ENCODE measurements at places on chromosomes 5 and 9. TPM values are rescaled to one million over a fixed set of nuclear protein-coding genes. Genes with fewer than 3 reads are reported as not detected.
A peak's percentile ranks its signal among the peaks of the same experiment; 100 is the strongest.

SIT1 gene
- total RNA-seq, result not detected

DNA sequence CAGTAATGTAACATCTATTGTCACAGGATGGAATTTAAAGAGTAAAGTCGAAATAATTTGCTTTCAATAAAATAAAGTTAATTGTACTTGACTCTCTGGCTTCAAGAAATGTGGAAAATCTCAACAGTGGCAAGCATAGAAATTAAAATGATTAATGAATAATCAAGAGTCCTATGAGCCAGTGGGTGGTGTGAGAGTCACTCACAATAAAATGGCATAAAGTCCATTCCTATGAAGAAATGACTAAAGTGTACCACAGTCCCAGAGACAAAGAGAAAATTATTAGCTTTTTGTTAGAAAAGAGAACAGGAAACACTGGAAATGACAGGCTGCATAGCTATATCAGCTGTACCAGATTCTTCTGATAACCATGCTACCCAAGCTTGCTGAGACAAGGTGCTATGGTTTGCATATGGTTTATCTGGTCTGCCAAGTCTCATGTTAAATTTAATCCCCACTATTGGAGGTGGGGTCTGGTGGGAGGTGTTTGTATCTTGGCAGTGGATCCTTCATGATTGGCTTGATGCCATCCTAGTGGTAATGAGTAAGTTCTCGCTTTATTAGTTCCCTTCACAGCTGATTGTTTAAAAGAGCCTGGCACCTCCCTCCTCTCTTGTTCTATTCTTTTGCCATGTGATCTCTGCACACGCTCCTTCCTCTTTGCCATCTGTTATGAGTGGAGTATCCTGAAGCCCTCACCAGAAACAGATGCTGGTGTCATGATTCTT is 647.7 kb upstream of the ITGA1 start:
- no peaks in the 10 kb centered on the region for H3K4me1 ChIP-seq
- H3K36me3 ChIP-seq, result no peaks in the 10 kb centered on the region
- no peak for DNase-seq
- no peaks in the 10 kb centered on the region for H3K27me3 ChIP-seq

- no peak overlapping the region for H3K4me3 ChIP-seq
- H3K36me3 ChIP-seq, result no peaks in the 10 kb centered on the region
- H3K4me1 ChIP-seq, result no peaks in the 10 kb centered on the region
These were observed 8.6 kb downstream of the SUSD1 start for GRCh38 chr9:112166176-112167140.

DNA sequence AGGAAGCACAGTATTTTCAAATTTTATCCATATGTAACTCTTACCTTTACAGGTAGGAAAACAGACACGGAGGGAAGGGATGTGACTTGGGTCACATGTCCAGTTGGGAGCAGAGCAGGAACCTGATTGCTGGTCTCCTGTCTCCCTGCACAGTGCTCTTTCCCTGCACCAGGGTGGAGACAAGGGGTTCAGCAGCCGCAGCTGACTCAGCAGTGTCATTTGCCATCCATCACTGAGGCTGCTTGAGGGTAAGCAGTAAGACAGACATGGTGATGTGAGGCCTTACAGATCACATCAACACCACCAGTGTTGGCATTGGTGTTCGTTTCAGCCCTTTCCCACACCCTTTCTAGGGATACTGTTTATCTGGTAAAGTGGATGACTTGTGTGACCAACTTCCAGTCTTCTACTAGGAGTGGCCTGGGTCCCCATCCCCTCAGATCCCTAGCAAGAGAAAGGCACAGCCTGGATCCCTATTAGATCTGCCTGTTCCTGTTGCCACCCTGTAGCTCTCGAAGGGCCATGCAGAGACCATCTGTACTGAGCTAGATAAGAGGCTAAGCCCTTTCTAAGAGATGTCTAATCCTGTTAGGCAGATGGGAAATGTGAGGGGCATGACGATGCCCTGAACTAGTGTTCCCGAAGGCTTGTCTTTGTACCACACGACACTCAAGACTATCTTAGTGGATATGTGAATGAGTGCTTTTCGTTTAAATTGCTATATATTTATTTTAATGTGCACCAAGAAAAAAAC is 29.1 kb downstream of the FRMPD1 start:
- no peaks in the 10 kb centered on the region for H3K36me3 ChIP-seq
- H3K27me3 ChIP-seq, result no peaks in the 10 kb centered on the region
- no peak for DNase-seq
- H3K27ac ChIP-seq, result peak overlapping the region; percentile 51
- peaks cover 32% of the 10 kb centered on the region for H3K4me1 ChIP-seq
- no peak overlapping the region for H3K4me3 ChIP-seq

ALDH7A1 gene
- total RNA-seq, result 2.7 TPM

DNA sequence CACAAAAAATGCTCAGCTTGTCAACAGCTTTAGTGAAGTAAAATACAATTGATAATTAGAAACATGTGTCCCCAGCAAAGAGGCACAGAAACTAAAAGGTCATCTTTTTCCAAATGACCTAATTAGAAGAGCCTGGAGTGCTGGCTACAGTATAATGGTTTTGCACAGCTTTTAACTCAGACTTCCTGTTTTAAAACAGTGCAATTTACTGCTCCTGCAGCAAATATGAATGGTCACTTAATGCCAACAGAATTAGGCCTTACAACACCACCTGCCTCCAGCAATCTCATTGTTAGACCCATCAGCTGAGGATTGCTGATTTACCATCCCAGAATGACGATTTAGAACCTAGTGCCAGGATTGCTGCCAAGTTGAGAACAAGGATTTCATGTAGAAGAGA is 239.3 kb downstream of the CETN3 start:
- no peaks in the 10 kb centered on the region for H3K4me1 ChIP-seq
- DNase-seq, result no peak
- H3K36me3 ChIP-seq, result no peaks in the 10 kb centered on the region
- H3K4me3 ChIP-seq, result no peak overlapping the region

SUSD3 gene
- total RNA-seq, result not detected

ZNF618 gene
- 1.2 TPM for total RNA-seq

GRCh38 chr5:56078278-56079156 is 83.8 kb upstream of the IL6ST start:
- no peaks in the 10 kb centered on the region for H3K27me3 ChIP-seq
- DNase-seq, result peak; percentile 68
- no peak overlapping the region for H3K4me3 ChIP-seq
- peak overlapping the region; percentile 63 for H3K27ac ChIP-seq
- H3K36me3 ChIP-seq, result no peaks in the 10 kb centered on the region

Measured in gastrocnemius medialis (tissue), 4 donors.